SW480 (cell line): ENCODE measurements at places on chromosomes 7 and 10.
A peak's percentile ranks its signal among the peaks of the same experiment; 100 is the strongest.

DNA sequence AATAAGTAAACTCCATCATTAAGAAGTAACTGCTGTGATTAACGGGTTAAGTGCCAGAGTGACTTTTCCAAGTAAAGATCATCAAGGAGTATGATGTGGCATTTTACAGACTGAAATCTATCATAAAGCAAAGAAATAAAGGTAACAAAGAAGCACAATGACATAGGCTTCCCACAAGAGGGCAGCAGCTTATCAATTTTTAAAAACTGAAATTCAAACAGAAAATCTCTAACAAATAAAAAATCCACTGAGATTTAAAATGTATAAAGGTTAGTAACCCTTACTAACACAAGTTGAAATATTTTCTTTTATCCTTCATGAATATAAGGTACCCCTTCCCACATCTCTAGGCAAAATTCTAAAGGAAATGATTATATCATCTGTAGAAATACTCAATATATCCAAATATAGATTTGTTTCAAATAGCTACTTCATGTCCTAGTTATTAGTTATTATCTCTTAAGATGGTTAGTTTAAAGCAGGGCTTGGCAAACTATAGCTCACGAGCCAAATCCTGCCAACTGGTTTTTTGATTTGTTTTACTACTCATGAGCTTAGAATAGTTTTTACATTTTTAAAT, 29.2 kb downstream of the FAM3C start:
- DNase-seq: peak; percentile 58

DNA sequence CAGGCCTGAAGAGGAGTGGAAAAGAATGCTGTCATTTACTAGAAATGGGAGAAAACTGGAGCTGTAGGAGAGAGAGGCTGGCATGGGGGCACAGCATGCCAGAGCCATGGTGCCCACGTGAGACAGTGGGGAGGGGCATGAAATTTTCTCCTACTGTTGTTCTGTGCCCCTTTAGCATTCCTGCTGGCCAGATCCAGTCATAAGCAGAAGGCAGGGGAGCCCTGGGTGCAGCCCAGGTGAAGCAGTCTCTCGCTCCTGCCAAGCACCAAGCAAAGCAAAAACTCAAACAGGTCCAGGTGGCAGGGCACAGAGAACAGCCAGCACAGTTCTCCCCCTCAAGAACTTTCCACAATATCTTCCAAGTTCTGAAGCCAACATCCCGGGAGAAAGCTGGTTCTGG, 383.2 kb downstream of the TCERG1L start:
- DNase-seq: no peak

- DNase-seq: no peak
Observed at GRCh38 chr7:896346-897075, 20.2 kb downstream of the GET4 start.

GRCh38 chr10:83806717-83807116, 332.6 kb upstream of the GHITM start:
- no peak for DNase-seq

DNA sequence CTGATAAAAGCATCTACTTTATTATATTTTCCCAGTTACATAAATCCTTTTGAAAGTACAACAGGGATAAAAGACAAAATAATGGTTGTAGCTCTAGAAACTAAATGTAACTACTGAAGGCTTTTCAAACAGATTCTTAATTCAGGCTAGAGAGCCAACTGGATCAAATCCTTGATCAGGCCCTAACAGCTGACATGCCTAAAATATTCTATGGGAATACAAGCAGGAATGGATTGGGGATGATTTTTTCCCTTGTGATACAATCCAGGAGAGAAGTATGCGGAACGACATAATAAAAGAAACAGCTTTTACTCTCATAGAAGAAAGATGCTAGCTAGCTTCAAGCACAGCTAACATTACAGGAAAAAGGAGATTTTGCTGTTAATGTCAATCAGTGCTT, 49.0 kb downstream of the NT5C2 start:
- no peak for DNase-seq

GRCh38 chr10:104472505-104472904, 118.9 kb downstream of the CFAP58 start:
- DNase-seq: no peak

GRCh38 chr10:17768957-17769356, 17.0 kb downstream of the TMEM236 start:
- no peak for DNase-seq

GRCh38 chr10:98344589-98345038, 70.4 kb downstream of the PYROXD2 start:
- DNase-seq: no peak

GRCh38 chr7:9201928-9202327, 768.5 kb downstream of the NXPH1 start:
- DNase-seq: no peak

DNA sequence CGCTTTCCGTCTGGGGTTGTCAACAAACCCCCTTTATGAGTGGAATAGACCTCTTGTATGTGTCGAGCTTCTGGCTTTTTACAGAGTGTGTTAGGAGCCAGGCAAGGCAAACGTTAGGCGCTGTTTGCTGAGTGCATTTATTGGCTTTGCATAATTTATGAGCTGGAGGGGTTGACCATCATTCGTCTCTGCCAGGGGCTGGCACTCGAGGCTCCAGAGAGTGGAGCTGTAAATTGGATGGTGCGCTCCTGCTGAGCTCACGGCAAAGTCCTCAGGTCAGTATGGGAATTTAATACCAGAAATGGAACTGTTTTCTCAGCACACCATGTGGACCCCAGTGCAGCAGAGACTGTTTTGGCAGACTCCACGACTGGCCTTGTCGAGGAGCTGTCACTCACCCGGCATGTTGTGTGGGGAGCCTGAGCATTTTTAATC, 699.4 kb upstream of the GALNT17 start:
- no peak for DNase-seq
